NCI-H1048 (cell line): ENCODE measurements at places on chromosomes 16 and 17.

GRCh38 chr17:61466246-61466645, 14.0 kb downstream of the TBX4 start:
- DNase-seq: no peak

DNA sequence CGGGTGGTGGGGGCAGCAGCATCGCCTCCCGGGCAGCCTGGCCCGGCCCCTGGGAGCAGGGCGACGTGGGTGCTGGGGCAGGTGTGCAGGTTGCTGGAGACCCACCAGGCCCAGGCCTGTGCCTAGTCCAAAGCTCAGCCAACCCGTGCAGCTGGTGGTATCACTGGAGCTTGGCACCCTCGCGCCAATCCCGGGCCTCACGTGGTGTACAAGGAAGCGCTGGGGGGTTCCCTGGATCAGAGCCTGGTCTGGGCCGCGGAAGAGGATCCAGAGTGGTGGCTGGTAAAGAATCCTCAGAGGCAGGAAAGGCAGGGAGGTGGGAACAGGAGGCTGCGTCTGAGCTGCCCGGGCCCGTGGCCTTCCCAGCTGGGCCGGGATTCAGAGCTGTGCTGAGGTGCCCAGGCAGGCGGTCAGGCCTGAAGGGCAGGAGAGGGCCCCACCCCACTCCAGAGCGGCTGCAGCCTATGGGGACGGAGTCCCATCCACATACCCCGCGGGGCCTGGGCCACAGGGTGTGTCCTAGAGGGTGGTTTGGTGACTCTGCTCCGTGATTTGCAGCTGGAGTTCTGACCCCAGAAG, 36.2 kb downstream of the ZFPM1 start:
- DNase-seq: no peak

DNA sequence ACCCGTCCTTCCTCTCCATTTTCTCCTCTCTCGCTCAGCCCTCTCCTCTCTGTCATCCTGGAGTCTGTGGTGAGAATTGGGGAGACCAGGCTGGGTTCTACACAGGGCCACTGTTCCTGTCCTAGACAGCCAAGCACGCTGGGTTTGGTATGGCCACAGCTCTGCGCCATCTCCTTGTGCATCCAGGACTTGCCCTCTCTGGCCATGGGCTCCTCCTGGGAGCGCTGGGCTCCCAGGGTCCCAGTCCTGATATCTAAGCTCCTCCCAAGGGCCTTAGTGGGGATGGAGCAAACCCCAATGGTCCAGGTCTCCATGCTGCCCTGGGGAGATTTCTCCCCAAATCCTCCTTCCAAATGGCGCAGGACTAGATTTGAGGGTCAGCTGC, 27.2 kb upstream of the ITGA3 start:
- no peak for DNase-seq

DNA sequence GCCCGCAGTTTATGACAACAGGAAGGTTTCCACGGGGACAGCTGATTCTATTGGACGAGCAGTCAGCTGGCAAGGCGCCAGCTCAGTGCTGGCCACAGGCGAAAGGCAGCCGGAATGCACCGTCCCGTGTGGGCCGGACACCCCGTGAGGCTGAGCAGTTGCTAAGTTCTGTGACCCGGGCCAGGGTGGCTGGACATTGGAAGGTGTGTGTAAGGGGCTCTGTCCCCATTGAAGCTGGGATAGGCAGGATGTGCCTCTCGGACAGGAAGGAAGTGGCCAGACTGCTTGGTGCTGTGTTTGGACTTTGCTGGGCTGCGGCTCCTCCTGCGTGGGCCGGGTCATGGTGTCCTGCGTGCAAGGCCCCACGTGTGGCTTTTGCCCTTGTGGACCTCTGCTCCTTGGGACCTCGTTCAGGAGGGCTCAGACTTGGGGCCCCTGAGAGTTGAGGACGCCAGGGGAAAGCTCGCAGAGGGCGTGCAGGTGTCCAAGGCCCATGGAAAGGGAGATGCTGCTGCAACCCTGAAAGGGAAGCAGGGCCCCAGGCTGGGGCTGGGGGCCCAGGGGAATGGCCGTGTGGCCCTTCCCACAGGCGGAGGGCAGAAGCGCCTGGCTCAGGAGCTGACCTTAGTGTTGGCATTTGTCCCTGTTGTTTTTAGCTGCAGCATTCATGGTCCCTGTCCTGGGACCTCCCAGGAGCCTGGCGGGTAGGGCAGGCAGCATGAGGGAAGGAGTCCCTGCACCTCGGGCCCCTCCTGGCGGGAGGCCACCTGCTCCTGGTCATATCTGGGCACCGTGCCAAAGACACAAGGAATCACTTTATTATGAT, 10.0 kb downstream of the BAIAP2 start:
- DNase-seq: no peak

DNA sequence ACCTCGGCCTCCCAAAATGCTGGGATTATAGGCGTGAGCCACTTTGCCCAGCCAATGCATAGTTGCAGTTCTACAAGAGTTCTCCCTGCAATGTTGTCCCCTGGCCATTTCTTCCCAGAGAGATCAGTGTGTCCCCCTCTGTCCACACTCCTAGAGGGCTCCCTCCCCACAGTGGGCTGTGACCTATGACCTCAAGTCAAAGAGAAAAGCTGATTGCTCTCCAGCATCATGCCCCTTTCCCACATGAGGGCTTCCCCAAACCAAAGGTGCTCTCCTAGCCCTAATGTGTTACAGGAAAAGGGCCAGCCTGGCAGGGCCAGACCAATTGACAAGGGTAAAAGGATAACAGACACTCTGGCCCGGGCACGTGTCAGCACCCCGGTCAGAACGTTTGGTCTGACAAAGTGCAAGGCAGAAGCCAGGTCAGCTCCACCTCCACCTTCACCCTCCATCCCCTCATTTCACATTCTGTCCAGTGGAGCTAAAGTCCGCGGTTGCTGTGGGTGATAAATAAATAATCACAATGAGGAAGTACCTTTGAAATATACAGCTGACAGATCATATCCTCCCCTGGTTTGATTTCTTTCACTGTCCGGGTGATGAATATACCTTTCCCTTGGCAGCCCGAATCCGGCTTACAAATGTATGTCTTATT, 17.8 kb downstream of the TTLL6 start:
- DNase-seq: no peak

GRCh38 chr17:75388476-75389030, 16.9 kb downstream of the GRB2 start:
- no peak for DNase-seq

DNA sequence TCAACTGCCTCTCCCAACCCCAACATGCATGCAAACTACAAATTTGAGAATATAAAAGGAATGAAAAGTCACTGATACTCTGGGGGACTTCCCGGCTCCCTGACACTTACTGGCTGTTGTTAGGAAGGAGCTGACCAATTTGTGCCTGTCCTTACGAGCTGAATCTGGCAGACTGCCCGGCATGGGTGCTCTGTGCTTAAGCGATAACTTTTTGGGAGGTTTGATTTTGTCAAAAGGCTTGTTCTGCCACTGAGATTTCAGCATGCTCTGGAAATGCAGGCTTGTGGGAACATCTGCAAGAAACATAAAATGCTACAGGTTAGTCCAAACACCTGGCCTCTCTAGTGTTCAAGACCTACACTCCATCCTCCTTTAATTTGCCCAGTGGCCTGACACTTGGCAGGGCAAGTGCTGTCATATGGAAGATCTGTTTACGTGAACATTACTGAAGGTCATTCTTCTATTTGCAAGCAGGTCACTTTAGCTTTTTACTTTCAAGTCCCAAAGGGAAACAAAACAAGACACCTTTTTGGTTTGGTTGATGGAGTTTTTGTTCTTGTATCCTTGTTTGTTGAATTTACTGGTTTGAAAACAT, 40.6 kb downstream of the STH start:
- no peak for DNase-seq
